ENCODE measurements at places on chromosomes 11 and 22.
A peak's percentile ranks its signal among the peaks of the same experiment; 100 is the strongest.

DNA sequence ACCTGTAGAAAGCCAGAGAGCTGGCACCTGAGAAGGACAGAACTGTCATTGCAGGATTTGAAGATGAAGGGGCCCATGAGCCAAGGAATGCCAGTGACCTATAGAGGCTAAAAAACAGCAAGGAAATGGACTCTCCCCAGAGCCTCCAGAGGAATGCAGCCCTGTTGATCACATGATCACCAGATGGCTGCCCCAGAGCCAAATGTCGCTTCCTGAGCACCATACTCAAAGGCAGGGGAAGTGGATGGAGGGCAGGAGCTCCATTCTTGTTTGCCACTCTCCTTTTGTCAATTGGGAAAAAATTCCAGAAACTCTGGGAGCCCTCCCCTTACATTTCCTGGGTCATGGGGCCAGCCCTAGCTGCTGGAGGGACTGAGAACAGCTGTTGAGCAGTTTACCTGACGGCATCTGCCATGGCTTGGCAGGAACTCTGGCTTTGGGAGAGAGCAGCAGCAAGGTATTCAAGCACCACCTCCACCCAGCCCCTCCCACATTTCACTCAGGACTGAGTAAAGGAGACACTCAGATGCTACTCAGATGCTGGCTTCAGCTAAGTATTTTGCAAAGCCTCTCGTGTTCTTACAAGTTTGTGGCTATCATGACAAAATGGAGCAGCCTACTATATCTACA lies 46.9 kb downstream of the DKK3 start:
- no peak for DNase-seq

DNA sequence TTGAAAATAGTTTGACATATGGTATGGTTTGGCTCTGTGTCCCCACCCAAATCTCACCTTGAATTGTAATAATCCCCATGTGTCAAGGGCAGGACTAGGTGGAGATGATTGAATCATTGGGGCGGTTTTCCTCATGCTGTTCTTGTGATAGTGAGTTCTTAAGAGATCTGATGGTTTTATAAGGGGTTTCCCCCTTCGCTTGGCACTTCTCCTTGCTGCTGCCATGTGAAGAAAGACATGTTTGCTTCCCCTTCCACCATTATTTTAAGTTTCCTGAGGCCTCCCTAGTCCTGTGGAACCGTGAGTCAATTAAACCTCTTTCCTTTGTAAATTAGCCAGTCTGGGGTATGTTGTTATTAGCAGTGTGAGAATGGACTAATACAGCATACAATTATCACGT lies 7.7 kb downstream of the KCTD21 start:
- DNase-seq, result no peak

GRCh38 chr11:89249196-89249595 lies 71.5 kb downstream of the TYR start:
- no peak for DNase-seq

GRCh38 chr22:33007485-33007884 lies 50.7 kb downstream of the SYN3 start:
- no peak for DNase-seq

GRCh38 chr22:46469711-46470110 lies 67.7 kb downstream of the CELSR1 start:
- no peak for DNase-seq

DNA sequence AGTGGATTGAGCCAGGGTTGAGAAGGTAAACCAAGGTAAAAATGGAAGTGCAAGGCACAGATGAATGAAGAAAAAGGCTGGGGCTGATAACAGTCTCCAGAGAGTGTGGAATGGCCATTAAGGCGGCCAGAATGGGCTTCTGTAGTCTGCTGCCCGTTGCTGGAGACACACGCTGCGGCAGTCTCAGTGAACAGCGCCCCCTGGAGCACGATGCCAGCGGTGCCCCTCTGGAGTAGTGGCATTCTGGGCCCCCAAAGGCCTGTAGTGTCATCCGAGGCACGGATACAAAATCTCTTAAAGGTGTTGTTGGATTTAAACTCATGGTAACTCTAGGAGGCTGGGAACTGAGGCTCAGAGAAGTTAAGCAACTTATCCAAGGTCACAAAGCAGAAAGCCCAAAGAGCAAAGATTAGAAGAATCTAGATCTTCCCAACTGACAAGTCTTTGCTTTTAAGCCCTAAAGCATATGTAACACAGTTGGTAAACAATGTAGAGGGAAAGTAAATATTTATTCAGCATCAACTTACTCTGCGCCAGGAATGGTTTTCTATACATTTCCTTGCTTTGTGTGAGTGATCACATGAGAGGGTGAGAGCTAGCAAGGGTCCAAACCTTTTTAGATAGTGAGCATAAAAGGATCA lies 18.2 kb downstream of the KCNJ1 start:
- DNase-seq, result peak; percentile 49

DNA sequence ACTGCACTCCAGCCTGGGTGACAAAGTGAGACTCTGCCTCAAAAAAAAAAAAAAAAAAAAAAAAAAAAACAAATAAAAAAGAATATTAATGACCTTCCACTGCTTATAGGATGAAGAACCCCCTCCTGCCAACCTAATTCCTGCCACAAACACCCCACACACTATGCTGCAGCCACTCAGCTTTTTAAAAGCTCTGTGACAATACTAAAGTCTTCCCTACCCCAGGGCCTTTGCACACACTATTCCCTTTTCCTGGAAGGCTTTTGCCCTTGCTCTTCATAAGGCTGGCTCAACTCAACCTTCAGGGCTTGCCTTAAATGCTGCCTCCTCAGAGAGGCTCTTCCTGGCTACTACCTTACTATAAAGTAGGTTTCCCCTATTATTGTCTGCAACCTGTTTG lies 10.8 kb upstream of the KCNJ11 start:
- no peak for DNase-seq

- DNase-seq, result no peak
Measured at GRCh38 chr11:75563978-75564552, 2.0 kb downstream of the SERPINH1 start.

DNA sequence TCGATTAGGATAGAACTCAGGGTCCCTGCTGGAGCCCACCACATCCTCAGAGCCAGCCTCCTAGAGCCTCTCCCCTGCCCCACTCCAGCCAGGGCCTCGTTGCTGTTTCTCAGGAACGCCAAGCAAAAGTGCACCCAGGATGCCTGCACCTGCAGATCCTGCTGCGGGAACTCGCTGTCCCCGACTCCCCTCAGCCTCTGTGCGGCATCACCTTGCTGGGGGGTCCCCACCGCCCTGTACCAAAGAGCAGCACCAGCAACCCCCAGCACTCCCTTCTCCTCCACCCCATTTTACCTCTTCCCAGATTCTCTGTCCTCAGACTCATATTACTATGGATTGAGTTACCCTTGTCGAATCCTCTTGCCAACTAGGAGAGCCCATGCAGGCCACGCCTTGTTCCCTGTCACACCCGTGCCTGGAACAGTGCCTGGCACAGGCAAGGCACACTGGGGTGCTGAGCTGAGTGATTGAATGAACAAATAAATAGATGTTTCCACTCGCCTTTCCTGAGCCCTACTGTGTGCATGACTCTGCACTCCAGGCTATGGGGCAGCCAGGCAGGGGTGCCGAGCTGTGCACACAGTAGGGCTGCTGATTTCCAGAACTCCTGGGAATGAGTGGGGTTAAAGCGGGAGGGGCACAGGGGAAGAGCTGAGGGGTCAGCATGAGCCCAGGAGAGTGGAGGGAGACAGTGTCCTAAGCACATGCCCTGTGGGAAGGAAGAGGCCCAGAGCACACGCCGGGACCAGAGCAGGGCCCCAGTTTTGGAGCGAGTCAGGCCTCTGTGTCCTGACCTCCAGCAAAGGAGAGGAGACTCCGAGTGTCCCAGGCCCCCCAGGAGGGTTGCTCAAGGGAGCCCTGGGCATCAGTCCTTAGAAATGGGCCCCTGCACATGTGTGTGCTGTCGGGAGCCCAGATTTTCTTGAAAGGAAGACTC lies 44.3 kb downstream of the LINC01488 start:
- no peak for DNase-seq

DNA sequence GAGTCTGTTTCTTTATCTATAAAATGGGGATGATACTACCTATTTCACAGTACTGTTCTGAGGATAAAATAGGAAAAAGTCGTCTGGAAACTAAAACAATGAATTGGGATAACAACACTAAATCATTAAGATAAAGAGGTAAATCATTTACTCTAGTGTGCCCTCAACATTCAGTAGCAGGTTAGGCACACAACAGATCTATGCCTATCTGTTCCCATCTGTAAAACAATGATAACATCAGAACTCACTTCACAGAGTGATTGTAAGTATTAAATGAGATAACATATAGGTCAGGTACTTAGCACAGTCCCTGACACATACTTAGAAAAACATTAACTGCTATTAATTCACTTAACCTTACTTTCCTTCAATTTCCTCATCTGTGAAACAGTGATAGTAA lies 36.9 kb downstream of the PAK1 start:
- DNase-seq, result no peak

DNA sequence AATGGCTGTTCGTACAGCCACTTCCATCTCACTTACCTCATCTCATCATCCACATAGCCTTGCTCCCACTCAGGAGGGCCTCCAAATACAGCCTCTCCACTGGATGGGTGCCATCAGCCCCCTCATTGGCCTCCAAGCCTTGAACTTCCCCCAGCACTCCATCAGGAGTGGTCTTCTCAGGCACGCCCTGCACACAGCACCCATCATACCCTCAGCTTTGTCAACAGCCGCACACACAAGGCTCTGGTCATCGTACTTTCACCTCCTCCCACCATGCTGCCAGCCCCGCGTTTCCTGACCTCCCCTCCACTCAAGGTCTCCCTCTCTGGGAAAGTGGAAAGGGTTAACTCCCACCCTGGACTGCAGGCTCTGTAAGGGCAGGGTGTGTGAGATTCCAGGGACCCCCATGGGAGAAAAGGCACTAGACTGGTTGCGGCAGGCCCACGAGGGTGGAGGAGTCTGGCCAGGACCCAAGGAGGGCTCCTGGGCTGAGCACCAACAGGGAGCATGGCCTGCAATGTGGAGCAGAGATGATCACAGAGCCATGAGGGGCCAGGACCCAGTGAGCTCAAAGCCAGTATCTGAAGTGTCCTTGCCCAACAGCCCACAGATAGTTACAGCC lies 21.0 kb upstream of the SCARF2 start:
- no peak for DNase-seq

GRCh38 chr22:17831501-17832251 lies 57.4 kb upstream of the BID start:
- no peak for DNase-seq

- no peak for DNase-seq
Measured at GRCh38 chr11:86101493-86101892, 32.6 kb upstream of the PICALM start.

DNA sequence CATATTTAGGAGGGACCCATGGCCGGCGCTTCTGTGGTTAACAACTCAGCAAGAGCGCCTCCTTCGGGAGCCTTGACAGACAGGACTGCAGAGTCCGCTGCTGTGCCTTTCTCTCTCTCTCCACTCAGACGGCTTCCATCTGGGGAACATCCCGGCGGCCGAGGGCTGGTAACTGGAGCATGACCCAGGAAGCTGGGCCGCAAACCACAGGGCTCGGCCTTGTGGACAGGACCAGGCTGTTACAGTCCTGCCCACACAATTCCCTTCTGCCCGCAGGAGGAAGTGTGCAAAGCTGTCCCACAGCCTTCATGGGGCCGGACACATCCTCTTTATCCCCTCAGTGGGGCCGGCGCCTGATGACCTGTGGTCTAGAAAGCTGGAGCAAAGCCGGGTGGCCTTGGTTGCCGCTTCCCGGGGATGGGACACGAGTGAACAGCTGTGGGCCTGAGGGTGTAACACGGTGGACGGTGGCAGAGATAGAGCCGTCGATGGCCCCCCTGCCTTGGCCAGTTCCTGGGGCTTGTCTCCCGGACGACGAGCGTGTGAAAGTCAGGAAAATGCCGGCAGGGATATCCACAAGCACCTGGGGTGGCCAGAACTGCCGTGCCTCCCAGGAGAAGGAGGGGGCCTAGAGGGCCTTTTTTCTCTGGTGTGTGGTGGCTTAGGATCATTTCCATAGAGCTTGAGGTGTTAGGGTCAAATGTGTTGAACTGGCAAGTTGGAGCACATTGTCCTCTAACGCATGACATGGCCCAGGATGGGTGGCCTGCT lies 50.1 kb downstream of the FBLN1 start:
- DNase-seq, result no peak

- no peak for DNase-seq
Measured at GRCh38 chr11:64232182-64232966, 2.0 kb upstream of the VEGFB start.

GRCh38 chr11:81655351-81655750 lies 1078.3 kb downstream of the FAM181B start:
- DNase-seq, result no peak

- no peak for DNase-seq
Measured at GRCh38 chr11:123235117-123235655, 40.1 kb upstream of the CLMP start.

GRCh38 chr11:5689551-5689983 lies at the start of gene TRIM22:
TRIM22 (plus strand) TSS chr11:5689790; CDS start chr11:5696233, 6,443 bp downstream.
- peak; percentile 14 for DNase-seq

DNA sequence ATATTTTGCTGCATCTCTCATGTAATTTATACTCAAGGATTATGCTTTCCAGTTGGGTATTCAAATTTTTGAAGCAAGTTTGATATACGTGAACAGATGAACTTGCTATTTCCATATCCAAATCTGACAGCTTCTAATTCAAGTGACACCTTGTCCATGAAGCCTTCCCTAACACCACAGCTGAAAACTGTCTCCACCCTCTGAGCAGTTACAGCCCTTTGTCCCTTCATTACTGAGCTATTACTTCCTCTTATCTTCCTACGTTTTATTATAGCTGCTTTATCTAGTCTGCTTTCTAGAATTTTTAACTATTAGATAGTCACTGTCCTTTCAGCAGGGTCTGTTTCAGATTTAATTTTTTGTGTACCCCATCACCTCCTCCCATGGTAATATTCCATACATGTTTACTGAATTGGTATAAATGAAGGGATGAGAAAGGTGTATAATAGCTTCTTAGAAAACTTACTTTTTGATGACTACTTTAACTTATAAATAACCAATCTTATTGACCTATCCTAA lies 13.3 kb upstream of the PRSS23 start:
- no peak for DNase-seq

GRCh38 chr11:8735094-8735493 lies 52.5 kb downstream of the RPL27A start:
- DNase-seq, result no peak

DNA sequence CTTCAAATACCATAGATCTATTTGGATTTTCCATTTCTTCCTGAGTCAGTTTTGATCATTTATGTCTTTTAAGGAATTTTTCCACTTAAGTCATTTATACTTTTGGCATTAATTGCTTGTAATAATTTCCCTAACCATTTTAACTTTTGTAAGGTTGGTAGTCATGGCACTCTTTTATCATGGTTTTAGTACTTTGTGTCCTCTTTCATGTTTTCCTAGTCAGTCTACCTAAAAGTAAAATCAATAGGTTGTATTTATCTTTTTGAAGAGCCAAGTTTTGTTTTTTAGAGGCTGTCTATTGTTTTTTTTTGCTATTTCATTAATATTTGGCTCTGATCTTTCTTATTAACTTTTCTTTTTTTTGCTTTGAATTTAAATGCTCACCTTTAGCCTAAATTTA lies 45.5 kb upstream of the IGLL5 start:
- DNase-seq, result no peak

- DNase-seq, result no peak
Measured at GRCh38 chr22:46640293-46641055, 20.3 kb downstream of the GRAMD4 start.

GRCh38 chr11:86497310-86497709 lies 122.6 kb downstream of the CCDC81 start:
- no peak for DNase-seq

GRCh38 chr11:27392278-27393114 lies 29.5 kb upstream of the CCDC34 start:
- DNase-seq, result no peak
